ENCODE measurements at places on chromosomes 1 and 21.

- DNase-seq: no peak
Observed at GRCh38 chr1:22376546-22376945, 75.1 kb upstream of the ZBTB40 start.

- DNase-seq: no peak
Observed at GRCh38 chr1:58844176-58844575, 60.3 kb upstream of the JUN start.

DNA sequence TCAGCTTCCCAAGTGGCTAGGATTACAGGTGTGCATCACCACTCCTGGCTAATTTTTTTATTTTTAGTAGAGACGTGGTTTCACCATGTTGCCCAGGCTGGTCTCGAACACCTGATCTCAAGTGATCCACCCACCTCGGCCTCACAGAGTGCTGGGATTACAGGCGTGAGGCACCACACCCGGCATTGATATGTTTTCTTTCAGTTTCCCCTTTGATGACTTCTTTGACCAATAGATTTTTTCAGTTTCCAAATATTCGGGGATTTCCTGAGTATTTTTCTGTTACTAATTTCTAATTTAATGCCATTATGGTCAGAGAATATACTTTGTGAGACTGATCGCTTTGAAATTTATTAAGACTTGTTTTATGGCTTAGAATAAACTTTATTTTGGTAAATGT lies 406.1 kb downstream of the RYR2 start:
- DNase-seq: no peak

GRCh38 chr1:201884425-201884824 lies 4.3 kb upstream of the SHISA4 start:
- DNase-seq: no peak

GRCh38 chr1:29260531-29260930 lies 24.2 kb downstream of the PTPRU start:
- DNase-seq: no peak

DNA sequence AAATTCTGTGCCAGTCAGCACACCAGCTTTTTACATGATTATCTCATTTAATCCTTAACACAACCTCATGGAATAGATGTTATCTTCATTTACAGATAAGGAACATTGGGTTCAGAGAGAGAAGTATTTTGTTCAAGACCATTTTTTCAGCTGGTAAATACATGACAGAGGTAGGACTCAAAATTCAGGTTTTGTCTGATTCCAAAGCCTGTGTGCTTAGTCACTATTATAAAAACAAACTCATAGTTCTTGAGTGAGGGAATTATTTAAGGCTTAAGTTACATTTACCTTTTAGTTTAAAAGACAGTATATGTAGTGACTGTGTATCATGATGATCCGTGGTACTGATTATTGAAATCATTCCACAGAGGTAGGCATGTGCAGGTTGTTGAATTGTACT lies 125.2 kb downstream of the MAGI3 start:
- DNase-seq: no peak

- DNase-seq: peak; percentile 13
Observed at GRCh38 chr1:51189421-51190073, 46.5 kb upstream of the RNF11 start.

DNA sequence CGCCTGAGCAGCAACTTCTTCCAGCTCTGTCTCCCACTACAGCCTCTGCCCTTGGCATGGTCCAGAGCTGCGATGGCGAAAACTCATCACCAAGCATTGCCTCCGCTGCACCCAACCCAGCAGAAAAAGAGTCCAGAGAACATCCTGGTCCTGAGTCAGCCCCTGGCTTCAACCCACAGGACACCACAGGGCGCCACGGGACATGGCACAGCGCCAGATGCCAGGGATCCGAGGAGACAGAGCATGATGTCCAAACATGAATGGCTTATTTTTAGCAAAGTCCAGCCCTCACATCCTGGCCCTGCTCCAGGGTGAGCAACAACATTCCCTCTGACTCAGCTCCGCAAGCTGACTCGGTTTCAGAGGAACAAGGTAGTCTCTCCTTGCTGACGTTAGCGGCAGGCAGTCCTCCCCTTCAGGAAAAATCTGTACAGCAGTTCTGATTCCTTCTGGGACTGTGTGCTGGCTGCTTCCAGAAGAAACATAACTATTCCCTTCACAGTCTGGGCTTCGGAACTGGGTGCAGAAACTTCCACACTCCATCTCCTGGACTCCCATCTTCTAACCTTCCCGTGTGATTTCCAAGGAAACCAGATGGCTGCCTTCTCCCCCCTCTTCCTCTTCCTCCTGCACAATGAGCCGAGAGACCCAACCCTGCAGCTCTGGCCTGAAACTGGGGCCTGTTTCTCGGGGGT lies 131.3 kb downstream of the TOMM20 start:
- no peak for DNase-seq

- no peak for DNase-seq
Observed at GRCh38 chr1:96808191-96808590, 86.6 kb downstream of the PTBP2 start.

DNA sequence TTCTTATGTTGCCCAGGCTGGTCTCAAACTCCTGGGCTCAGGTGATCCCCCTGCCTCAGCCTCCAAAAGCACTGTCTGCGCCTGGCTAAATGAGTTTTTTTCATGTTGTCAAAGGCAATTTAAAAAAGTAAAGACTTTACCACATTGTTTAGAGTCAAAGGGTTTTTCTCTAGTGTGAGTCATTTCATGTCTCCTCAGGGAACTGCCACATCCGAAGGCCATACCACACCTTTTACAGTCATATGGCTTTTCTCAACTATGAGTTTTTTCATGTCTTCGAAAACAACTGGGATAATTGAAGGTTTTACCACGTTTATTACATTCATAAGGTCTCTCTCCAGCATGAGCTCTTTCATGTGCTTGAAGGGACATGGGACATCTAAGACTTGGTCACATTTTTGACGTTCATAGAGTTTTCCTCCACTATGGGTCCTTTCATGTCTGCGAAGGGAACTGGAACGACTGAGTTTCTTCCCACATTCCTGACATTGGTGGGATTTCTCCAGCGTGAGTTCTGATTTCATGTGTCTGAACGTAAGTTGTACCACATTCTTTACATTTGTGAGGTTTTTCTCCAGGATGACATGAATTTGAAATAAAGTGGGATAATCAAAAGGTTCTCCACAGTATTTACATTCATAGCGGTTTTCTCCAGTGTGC lies 65.6 kb downstream of the UCHL5 start:
- DNase-seq: no peak

DNA sequence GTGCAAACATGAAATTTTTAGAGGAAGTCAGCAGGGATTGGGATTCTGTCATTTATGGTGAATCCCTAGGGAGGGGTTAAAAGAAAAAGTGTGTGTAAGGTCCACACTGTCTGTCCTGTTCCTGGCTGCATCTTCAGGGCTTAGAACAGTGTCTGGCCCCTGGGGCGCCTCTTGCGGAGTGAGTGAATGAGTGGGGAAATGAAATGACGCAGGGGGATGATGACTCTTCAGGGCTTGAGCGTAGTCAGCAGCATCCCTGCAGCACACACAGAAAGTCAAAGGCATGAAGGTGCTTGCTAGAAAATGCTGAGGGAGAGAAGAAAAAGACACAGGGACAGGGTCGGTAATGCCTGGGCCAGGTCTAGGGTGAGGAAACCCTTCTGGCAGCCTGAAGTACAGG lies 57.8 kb downstream of the PGBD5 start:
- DNase-seq: no peak
